SK-N-SH treated with all-trans-retinoic acid at 6 μM for 48 hours (cell line): ENCODE measurements at places on chromosomes 1 and 21.

GRCh38 chr21:40379881-40380810 is 466.8 kb downstream of the DSCAM start:
- no peak for ATAC-seq

GRCh38 chr1:218030846-218031245 is 254.2 kb upstream of the RRP15 start:
- ATAC-seq = peak; percentile 38

- ATAC-seq = peak; percentile 86
These were observed 290.4 kb downstream of the KCNT2 start for GRCh38 chr1:196317535-196318522.

GRCh38 chr1:93976291-93976690 is 67.1 kb upstream of the GCLM start:
- ATAC-seq = no peak

GRCh38 chr1:173020138-173020750 is 30.5 kb downstream of the TNFSF18 start:
- ATAC-seq = no peak

DNA sequence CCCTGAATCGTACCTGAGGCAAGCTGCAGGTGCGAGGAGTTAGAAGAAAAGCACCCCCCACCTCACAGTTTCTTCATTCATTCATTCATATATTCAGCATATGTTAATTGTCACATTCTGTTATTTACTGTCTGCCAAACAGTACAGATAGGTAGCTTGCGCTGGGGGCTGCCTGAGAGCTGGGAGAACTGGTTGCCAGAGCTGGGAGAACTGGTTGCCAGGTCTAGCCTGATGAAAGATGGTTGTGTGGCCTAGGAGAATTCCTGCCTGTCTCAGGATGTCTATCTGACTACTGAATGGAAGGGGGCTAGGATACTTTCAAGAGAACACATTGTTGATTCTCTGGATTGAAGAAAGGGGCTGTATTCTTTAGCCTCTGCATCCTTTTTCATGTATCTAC is 225.9 kb upstream of the POU3F1 start:
- no peak for ATAC-seq

DNA sequence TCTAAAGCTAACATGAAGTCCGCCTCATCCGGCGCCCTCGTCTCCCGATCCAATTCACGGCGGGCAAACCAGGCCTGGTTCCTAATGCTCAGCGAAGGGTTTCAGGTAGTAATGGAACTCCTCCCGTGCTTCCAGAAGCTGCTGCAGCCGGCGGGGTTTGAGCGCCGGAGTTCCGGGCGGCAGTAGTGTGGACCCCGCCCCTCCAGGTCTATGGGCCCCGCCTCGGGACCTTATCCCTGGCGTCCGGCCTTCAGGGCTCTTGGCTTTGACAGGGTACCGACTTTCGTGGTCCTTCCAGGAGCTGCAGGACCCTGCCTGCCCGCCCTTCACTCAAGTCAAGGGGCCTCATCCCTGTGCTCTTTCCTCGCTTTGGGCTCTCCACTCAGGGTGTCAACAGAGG is 304.1 kb downstream of the FAM72C start:
- no peak for ATAC-seq

DNA sequence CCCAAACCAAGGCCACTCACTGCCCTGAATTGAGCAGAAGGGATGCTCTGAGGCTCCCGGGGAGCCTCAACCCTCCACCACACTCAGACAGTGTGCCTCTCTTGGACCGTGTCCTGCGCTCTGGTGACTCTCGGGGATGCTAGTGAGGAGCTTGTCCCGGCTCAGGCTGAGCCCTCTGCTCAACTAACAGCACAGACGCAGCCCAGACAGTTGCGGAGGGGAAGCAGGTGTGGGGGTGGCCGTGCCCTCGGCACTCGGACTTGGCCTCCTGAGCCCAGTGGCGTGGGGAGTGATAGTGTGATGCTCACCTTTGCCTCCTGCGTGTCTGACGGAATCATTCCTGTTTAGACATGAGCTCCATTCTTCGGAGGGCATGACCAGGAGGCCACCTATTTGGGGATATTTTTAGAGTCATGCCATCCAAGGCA is 15.4 kb upstream of the SLC19A1 start:
- no peak for ATAC-seq

- peak; percentile 37 for ATAC-seq
These were observed 73.0 kb upstream of the PTGS2 start for GRCh38 chr1:186753241-186753640.

GRCh38 chr1:10957133-10957532 is 55.3 kb upstream of the TARDBP start:
- ATAC-seq = no peak

- no peak for ATAC-seq
These were observed 55.2 kb downstream of the ST6GALNAC3 start for GRCh38 chr1:76129731-76130130.

DNA sequence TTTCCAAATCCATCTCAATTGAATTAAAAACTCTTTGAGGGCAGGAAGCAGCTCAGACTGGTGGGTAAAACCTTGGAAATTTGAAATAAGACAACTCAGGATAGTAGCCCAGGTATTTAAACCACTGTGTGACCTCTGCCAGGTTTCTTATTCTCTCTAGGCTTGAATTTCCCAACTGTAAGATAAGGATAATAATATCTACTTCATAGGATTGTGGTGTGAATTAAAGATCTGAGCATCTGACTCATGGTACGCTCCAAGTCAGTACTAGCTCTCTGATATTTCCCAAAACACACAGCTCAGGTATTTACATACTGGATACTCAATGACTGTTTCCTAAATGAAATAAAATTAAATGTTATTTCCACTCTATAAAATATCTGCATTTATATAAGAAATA is 337.2 kb downstream of the LTN1 start:
- no peak for ATAC-seq
